ENCODE measurements at places on chromosomes 7 and 10.

- DNase-seq = no peak
Observed at GRCh38 chr10:78319371-78319770, 285.7 kb downstream of the RPS24 start.

- peak; percentile 32 for DNase-seq
Observed at GRCh38 chr7:1022801-1023465, 21.4 kb upstream of the GPR146 start.

- no peak for DNase-seq
Observed at GRCh38 chr7:107953265-107953923, 49.6 kb downstream of the LAMB1 start.

DNA sequence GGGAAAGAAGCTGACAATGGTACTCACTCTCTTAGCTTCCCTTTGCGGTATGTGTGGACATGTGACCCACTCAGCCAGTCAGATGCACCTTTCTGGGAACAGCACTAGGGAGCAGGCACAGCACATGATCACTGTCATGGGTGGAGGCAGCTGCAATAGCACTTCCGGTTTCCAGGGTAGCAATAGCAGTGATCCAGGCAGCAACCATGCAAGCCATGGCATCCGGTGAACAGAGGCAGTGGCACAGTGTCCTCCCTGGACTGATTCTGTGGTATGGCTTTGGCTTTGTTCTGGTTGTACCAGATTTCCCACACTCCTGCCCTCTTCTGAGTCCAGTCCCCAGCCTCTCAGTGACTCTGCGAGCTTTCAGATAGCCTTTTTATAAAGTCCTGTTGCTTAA, 86.8 kb upstream of the NAMPT start:
- no peak for DNase-seq

GRCh38 chr10:126749015-126749655, 78.6 kb upstream of the C10orf90 start:
- DNase-seq = no peak

- DNase-seq = no peak
Observed at GRCh38 chr7:42453931-42454361, 216.9 kb upstream of the GLI3 start.
